Effector CD8-positive, alpha-beta T cell (primary cell): ENCODE measurements at places on chromosomes 11 and 22.

DNA sequence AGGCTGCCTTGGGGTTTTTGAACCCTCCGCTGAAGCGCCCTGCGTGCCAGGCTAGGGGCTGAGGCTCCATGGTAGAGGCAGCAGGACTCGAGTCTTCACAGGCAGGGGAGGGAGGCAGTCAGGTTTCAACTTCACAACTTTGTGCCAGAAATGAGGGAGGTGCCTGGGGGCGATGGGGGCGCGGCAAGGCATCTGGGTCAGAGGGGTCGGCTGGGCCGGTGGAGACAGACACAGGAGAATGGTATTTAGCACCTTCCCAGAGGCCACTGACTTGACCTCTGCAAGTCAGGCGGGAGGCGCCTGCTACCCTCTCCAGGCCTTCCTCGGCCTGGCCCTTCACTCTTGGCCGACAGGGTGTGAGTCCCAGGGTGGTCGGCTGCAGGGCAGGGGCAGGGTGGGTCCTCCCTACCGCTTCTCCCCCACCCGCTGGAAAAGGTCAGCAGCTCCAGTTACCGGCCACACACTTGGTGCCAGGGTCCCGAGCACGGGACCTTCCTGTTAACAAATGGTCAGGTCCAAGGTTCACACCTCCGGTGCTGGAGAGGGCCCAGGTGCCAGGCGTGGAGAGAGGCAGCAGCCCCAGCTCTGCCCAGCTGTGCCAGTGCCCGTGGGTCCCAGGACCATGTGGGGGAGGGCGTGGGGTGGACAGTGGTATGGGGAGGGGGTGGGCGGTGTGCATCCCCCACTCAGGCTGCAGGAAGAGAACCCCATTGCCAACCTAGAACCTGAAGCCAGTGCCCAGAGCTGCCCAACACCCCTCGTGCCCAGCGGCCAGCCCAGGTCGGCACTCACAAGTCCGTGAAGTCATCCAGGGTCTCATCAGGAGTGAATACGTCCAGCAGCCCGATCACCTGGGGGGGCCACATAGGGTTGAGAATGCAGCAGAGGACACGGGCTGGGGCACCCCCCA, 3.8 kb downstream of the MAPK12 start:
- DNase-seq, result no peak

- no peak for DNase-seq
Measured at GRCh38 chr11:127590314-127590713, 589.7 kb upstream of the KIRREL3 start.

- DNase-seq, result no peak
Measured at GRCh38 chr11:78220218-78221157, 31.8 kb downstream of the USP35 start.

GRCh38 chr22:32539631-32540421, 65.2 kb downstream of the FBXO7 start:
- no peak for DNase-seq

DNA sequence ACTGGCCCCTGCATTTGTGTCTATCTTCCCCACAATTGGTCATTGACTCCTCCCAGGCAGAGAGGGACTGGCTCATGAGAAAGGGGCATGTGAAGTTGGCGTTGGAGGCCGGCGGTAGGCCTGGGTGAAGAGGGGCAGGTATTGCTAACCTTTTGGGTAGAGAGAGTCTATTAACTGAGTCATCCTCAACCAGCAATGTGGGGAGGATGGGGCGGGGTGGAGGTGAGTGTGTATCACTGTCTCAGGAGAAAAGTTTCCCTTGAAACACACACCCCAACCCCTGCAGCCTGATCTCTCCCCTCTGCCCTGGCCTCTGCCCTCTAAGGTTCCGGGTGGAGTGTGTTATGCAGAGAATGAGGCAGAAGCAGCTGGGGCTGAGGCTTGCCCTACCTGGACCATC, 60.1 kb upstream of the PHF21B start:
- DNase-seq, result no peak

DNA sequence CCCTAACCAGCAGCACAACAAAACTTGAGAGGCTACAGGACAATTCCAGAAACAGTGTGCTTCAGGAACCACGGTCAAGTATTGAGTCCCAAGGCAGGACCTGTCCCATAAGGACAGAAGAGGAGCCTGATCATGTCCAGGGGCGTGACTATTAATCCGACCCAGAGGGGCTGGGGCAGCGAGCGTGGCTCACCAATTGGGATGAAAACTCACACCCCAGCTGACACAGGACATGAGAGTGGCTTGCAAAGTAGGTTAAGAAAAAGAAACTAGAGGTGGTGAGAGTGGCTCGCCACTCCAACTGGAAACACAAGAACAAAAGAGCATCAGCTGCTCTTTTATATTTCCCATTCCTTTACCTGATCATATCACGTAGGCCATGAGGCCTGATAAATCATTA, 16.0 kb upstream of the FEZ1 start:
- no peak for DNase-seq
